Kidney glomerular epithelial cell (primary cell): ENCODE measurements at places on chromosomes 6 and 20.
A peak's percentile ranks its signal among the peaks of the same experiment; 100 is the strongest.

- peak; percentile 36 for DNase-seq
These were observed 565.4 kb downstream of the RFPL4B start for GRCh38 chr6:112912416-112913101.

DNA sequence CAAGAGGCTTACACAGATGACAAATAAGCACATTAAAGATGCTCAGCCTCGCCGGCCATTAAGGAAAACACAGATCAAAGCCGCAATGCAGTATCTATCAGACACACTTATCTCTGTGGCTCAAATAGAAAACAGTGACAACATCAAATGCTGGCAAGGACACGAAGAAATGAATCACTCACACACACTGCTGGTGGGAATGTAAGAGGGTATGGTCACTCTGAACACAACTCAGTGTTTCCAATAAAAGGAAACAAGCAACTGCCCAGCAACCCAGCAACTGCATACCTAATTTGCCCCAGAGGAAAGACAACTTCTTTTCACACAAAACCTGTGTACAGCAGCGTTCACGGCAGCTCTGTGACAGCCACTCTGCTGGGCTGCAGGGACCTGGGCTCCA lies 155.8 kb downstream of the WDR27 start:
- DNase-seq: no peak

DNA sequence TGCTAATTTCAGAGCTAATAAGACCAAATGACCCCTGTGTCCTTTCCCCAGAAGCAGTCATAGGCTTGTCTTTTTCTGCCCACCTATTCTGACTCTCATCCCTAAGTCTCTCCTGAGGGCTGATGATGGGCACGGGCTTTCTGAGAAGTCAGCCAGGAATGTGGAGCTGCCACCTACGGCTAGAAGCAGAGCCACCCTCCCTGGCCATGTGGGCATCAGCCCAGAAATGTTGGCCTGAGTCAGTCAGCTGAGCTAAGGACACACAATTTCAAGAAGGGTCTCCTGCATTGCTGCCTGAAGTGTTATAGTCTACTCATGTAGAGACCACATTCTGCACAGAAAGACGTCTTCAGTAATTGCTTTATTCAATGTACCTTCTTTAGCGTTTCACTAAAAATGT lies 17.1 kb downstream of the MYLIP start:
- DNase-seq: no peak

DNA sequence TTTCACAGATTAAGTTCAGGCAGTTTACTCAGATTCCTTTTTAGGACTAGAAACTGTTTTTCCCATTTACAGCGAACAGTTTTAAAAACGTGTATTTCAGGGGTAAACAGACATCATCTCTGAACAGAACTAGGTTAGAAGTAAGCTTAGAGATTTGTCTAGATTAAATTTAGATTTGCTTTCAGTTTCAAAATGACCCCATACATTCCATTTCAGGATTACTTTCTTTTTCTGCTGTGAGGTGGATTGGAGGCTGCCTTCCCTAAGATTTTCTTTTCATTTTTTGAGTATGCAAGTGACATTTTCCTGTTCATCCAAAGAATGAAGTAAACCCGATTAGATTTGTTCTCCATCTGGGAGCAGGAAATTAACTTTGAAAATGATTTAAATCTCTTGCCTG lies 747.2 kb downstream of the KHDRBS2 start:
- no peak for DNase-seq

GRCh38 chr20:31705191-31705590 lies 17.5 kb downstream of the BCL2L1 start:
- DNase-seq: no peak

- no peak for DNase-seq
These were observed 54.0 kb downstream of the PSMG4 start for GRCh38 chr6:3312604-3313231.

- DNase-seq: no peak
These were observed 169.9 kb upstream of the CST7 start for GRCh38 chr20:24779131-24779530.
